Stimulated activated CD8-positive, alpha-beta memory T cell treated with anti-CD3 and anti-CD28 coated beads, Interleukin-4, amount 100 ng/mL, for 48 hours (primary cell): ENCODE measurements at places on chromosomes 4 and X.

DNA sequence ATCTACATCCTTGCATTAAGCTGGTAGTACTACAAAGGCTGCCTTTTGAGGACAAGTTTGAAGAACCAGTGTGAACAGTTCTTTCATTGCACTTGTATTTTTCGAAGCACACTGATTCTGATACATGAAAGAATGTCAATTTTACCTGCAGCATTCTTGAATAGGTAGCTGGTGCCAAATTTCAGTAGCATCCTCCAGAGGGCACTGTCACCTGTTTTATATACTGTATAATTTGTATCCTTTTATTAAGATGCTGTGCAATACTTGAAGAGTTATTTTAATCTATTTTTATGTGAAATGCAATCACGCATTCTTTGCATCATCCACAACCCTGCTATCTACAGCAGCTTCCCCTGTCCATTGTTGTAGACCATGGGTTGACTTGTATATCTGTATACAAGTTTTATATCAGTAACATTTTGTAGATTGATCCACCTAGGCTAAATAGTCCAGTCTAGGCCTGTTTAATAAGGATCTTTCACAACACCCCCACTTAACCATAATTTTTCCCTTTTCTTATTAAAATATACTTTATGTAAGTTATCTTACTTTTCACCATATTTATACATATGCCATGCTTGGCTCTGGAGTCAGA lies 325.7 kb downstream of the PCDH7 start:
- DNase-seq, result no peak

GRCh38 chr4:12207396-12207795 lies 778.7 kb upstream of the HS3ST1 start:
- DNase-seq, result no peak

- no peak for DNase-seq
Observed at GRCh38 chr4:102817613-102818268, 9.6 kb downstream of the UBE2D3 start.

GRCh38 chr4:41385481-41385880 lies 128.8 kb downstream of the UCHL1 start:
- DNase-seq, result no peak
